ENCODE measurements at places on chromosomes 5 and 9.

DNA sequence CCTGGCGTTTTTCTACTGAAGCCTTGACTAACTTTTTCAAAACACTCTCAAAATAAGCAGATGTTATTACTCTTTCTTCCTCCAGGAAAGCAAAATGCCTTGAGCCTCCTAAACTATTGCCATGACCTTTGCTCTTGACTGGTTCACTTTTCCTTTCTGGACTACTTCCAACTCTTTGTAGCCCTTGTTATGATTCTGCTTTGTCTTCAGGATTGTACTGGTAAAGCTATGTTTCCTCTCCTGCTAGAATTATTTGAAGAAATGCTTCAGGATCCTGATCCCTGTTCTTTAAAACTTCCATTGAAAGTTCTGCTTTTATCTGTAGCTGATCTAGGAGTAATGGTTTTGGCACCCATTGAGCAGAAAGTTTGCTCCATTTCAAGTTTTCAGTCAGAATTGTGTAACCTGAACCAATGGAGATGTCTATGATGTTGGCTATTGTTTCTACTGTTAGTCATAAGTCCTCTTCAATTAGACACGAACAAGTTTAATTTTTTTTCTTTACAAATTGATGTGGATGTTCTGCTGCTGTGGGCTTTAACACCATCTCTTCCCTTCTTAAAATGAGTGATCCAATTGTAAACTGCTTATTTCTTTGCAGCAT is 1356.4 kb downstream of the EFNA5 start:
- DNase-seq, result no peak

DNA sequence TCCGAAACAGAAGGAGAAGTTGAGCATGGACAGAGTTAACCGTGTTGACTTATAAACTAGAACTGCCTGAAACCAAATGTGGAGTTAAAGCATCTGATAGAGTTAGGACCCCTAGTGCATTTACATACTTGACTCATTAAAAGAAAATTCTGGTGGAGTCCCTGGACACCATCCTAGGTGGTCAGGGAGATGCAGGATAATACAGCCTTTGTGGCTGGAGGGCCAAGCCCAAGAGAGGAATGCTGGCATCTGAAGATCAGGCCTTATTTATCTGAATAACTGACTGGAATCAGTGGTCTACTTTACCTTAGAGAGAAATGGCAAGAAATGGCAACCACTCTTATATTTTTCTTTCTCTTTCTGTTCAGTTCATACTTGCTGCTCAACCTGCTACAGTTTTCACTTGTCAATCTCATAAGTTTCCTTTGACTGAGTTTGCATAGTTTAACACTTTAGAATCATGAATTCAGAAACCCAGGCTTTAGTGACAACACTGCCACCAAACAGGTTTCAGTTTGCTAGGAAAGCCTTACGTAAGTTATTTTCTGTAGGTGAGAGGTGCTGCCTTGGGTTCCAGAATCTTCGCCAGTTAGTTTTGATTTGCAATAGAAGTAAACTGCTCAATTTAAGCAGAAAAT is 10.2 kb downstream of the CMYA5 start:
- no peak for DNase-seq

- no peak for DNase-seq
Measured at GRCh38 chr9:32524892-32525708, 896 bp downstream of the RIGI start.

DNA sequence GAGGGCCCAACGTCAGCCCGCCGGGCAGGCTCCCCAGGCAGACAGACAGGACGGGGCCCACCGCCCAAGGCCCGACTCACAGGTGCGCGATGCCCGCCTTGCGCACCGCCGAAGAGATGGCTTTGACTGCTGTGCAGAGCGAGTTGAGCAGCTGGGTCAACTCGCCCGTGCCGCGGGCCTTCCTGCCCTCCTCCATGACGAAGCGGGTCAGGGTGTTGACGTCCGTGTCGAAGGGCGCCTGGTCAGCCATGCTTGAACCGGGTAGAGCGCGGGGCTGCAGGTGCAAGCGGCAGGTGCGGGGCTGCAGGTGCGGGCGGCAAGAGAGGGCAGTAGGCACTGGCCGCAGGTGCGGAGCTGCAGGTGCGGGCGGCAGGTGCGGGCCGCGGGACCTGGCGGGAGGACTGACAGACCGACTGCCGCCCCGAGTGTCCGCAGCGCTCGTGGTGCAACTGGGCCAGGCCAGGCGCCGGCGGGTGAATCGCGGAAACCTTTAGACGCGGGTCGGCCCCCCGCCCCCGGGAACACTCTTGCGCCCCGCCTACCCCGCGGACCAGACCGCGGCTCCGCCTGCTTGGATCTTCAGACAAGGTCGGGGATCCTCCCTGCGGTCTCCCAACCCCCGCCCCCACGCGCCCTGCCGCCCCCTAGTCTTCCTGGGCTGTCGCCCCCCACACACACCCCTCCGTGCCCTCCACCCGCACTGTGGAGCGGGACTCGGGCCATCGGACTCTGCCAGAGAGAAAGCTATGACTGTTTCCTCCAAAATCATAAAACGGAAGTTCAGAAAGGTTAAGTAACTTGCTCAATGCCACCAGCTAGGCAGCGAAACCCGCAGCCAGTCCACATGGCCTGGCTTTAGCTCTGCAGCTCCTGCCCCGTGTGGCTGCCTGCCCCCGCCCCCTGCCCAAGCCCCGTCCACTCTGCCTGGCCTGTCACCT is at the start of gene FBP1:
TSS of gene FBP1 (minus strand) at position 458 of the 938 bp plus-strand sequence. CDS start at position 250, 208 bp downstream.
- no peak for DNase-seq

DNA sequence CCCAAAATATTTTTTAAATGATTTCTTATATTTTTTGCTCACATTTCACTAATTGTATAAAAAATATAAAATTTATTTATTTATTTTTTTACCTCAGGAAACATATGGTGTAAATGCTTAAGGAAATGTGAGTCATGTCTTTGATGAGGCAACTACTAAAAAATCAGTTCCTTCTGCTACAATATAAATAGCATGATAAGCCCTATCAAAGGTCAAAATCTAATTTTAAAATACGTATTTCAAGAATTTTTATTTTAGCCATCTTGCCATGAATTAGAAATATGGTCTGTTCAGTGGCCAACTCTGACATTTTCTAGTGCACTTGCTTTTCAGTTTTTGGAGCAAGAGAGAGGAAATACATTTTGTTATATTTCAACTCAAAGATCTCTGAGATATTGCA is 50.5 kb downstream of the PDE4D start:
- no peak for DNase-seq

Measured in stimulated activated CD8-positive, alpha-beta memory T cell treated with anti-CD3 and anti-CD28 coated beads, Interleukin-7, amount 100 ng/mL, for 1 hour (primary cell).